ENCODE measurements at places on chromosomes 3 and 15.

GRCh38 chr15:90002428-90002844, 1.3 kb downstream of the ZNF710 start:
- DNase-seq, result peak; percentile 3

GRCh38 chr3:98746122-98746521, 17.0 kb upstream of the ST3GAL6 start:
- DNase-seq, result no peak

GRCh38 chr15:88118741-88119140, 137.8 kb downstream of the NTRK3 start:
- DNase-seq, result no peak

DNA sequence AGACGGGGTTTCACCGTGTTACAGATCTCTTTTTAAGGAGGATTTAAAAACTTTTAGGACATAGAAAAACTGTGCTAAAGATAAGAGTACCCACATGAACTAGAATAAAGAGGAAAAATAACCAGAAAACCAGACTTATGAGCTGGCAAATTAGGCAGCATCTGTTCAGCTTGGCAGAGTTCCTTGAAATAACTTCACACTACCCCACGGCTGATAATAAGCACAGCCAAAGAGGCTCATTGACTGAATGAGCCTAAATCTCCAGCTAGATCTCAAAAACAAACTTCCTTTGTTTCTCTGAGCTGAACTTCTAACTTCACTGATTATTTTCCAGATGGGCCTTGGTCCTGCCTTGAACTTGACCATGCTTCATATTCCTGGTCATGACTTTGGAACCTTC, 26.7 kb upstream of the PIK3R4 start:
- DNase-seq, result no peak

DNA sequence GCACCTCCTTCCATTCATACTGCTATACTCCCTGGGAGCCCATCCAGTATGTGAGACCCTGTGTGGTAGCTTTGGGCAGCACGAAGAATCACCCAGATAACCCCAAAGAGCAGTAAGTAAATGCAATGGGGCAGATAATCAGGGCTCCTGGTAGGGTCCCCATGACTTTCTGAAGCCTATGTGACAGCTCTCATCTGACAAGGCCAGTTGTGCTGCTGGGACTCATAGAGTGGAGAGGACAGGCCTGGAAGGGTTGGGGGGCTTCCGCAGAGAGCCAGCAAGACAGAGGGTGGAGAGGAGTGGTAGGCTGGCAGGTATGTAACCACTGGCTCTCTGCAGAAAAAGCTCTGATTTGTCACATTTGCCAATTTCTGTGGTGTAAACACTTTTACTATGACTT, 3.2 kb upstream of the SLC6A20 start:
- no peak for DNase-seq

DNA sequence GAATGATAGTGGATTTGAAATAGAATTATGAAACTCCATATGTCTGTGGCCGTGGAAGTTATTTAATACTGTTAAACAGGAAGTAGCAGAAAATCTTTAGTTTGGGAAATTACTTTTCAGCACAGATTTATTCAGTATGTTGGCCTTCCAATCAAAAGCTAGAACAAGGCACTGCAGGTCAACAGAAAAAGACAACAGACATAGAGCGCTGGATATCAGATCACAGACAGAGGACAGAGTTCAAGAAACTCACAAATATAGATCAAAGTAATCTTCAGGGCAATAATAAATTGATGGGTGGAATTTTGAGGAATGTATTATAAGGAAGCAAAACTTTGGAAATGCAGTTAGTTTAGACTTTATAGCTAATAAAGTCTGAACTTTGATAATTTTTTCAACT, 159.5 kb upstream of the TMCO5A start:
- no peak for DNase-seq

DNA sequence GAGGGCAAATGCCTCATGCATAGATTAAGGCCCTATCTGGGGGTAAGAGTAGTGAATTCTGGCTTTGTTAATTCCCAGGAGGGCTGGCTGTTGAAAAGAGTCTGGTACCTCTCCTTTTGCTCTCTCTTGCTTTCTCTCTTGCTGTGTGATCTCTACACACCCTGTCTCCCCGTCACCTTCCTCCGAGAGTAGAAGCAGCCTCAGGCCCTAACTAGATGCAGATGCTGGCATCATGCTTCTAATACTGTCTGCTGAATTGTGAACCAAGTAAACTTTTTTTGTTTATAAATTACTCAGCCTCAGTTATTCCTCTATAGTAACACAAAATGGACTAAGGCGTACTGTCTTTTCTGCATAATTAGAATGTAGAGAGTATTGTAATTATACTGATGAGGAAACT, 908.1 kb downstream of the DIPK2A start:
- DNase-seq, result no peak

- DNase-seq, result no peak
Measured at GRCh38 chr3:1082108-1082507, 10.7 kb upstream of the CNTN6 start.

GRCh38 chr3:148839805-148840204, 12.2 kb downstream of the CPB1 start:
- DNase-seq, result no peak

DNA sequence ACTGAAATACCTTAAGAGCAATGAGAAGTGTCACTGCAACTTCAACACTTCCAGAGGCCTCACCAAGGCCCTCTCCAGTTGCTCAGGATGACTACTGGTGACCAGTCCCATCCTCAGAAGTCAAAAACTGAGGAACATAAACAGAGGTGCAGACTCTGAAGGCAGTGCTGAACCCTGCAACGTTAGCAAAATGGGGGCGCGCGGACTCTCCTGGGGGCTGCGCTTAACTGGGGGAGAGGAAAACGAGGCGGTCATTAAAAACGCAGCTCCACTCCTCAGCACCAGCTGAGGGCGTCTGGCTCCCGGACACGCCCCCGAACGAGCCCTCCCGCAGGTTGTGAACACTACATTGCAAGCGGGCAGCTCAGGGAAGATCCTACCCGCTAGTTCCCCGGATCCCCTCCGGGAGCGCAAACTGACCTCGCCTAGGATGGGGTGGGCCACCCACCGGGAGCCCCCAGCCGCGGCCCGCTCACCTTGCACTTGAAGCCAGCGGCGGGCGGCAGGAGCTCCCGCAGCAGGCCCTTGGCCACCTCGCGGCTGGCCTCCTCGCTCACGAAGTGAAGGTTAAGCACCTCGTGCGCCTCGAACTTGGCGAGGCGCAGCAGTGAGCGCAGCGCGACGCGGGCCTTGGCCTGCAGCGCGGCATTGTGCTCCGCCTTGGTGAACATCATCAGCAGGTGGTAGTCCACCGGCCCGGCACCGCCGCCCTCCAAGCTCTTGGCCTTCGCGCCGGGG, 711 bp downstream of the XXYLT1 start:
- peak; percentile 46 for DNase-seq

DNA sequence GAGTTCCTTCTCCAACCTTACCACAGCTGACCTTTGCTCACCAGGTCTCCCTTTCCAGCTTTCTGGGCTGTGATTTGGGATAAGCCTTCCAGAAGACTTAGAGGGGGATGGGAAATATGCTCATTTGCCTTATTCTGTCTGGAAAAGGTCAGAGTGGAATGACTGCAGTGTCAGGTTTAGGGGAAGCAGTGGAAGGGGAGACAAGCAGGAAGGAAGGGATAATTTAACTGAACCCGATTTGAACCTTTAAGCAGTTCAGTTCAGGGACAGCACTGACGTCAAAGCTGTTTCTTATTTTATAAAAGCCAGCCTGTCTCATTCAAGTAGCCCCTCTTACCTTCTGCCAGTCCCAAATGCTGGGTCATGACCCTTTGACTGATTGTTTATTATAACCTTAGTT, 418.4 kb upstream of the RARB start:
- no peak for DNase-seq

GRCh38 chr3:40657623-40658022, 132.9 kb downstream of the ZNF621 start:
- DNase-seq, result no peak

- no peak for DNase-seq
Measured at GRCh38 chr15:58513008-58513407, 81.2 kb downstream of the LIPC start.

DNA sequence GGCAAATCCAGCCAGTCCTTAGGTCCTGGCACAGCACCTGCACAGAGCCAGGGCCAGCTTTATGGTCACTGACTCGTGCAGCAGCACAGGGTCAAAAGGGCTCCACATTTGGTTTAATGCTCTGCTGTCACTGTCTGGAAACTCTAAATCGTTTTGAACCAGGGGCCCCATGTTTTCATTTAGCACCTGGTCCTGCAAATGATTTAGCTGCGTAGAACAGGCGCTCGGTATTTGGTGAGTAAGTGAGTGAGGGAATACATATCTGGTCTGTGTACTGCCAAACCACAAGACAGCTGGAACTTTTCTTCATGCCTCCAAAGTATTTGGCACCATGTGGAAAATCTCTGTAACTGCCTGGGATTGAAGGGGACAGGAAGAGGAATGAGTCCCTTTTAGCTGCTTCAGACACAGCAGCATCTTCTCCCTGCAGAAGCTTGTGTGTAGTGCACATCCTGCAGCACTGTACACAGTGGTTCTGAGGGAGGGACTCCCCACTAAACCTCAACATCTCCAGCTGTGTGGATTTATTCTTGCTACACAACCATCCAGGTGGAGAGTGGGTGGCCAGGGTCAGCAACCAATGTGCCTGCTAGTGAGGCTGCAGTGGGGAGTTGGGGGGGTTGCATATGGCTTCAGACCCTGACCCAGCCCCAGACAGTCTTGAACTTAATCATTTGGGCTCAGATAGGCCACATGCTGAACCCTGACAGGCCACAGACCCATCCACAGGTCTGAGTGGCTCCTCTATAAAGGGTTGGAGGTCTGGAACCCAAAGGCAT, 1.1 kb downstream of the SH2D7 start:
- no peak for DNase-seq

DNA sequence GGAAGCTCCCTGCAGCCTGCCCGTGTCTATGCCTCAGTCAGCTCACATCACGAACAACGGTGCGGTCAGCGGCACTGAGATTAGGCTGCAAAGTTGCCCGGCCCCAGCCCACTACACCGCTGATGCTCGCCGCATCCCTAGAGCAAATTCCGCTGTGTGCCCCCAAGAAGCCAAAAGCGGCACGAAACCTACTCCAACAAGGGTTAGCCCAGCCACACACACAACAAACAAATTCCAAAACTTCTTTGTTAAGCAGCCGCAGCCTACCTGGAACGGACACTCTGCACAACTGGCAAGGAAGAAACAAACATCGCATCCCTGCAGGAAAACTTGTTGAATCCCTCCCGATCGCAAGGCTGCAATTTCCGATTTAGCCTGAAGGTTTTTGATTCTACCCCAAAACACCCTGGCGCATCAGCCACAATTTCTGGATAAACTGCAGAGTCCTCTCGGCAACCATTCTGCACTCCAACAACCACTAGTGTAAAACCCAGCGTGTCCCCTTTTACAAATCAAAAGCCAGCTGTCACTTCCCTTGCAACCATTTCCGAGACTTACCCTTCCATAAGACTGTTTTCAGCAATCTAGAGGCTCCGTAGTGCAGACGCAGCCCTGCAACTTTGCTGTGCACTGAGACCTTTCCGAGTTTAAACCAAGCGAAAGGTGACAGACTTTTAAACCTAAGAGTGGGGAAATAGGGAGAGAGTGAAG, 449 bp downstream of the ROBO1 start:
- no peak for DNase-seq

DNA sequence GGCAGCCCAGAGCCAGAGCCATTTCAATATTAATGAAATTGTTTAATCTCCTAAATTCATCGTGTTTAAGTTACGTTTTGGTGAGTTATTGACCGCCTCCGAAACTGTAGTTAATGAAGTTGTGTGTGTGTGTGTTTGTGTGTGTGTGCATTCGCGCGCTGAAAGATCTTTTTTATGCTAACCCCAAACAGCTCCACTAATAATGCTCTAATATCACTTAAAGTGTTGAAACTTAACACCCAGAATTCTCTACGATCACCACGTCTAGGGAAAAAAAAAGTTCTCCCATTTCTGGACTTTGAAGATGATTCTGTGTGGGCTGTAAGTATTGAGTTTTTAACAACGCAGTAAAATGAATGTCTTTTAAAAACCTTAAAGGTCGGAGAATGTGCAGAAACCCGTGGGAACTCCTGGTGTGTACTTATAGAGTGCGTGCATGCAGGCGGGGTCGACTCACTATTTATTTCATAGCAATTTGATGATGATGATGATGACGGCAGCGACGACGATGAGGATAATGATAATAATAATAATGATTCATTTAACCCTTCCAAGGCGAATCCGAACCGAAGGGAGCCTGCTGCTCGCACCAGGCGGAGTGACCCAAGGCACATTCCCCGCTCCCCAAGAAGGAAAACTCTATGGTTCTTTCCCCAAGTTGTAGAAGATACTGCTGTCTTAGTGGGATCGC, 1.4 kb upstream of the FOXB1 start:
- DNase-seq, result no peak

DNA sequence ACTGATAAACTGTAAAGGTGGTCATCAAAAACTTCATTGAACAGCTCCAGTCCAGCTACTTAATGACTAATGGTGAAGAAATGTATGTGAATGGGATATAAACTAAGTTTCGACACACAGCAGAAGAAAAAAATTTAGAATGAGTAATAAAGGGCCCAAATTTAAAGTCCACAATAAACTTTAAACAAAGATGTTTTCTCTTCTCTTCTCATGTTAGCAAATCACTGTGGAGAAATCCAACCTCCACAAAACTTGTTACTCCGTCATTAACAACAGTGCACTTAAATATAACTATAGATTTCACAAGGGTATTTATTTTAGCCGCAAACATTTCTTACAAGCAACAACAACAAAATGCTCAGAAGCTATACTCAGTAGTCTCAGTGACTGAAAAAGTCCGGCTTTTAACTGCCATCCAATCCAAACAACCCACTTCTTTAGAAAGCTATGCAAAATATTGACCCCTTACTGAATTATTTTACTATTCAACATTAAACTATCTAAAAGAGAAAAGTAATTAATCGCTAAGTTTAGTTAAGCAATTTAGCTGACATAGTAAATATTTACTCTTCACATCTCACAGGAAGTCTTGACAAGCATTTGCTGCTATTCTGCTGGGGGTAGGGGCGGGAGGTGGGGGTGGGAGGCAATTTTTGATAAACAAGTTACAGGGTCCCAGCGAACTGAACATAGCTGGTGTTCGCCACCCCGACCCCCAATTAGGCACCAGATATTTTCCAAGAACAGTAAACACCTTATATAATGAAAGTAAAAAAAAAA, 2.4 kb downstream of the IGF2BP2 start:
- DNase-seq, result no peak

DNA sequence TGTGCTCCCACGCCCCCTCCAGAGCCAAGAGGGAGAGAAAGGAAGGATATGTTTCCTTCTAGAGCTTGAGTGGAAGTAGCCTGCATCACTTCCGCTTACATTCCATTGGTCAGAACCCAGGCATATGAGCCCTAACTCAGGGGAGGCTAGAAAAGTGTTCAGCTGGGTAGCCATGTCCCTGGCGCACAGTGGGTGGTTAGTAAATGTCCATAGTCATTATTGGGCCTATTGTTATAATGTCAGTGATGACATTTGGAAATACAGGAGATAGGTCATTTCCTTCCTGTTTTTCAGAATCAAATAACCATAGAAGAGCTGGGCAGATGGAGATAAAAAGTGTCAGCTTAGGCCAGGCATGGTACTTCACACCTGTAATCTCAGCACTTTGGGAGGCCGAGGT, 27.3 kb downstream of the CD276 start:
- DNase-seq, result no peak

- no peak for DNase-seq
Measured at GRCh38 chr15:41671656-41672648, 11.7 kb downstream of the MGA start.
